ENCODE measurements at places on chromosomes 2 and 18. TPM values are rescaled to one million over a fixed set of nuclear protein-coding genes. Genes with fewer than 3 reads are reported as not detected.

PSD4 gene
- 0.77 TPM for total RNA-seq

PDCL3 gene
- total RNA-seq: 12.4 TPM

SCYGR4 gene
- total RNA-seq: not detected

RPRM gene
- not detected for total RNA-seq

SLC9A4 gene
- not detected for total RNA-seq

CD28 gene
- 0.11 TPM for total RNA-seq

EFHD1 gene
- total RNA-seq: not detected

RAX gene
- total RNA-seq: not detected

DTNA gene
- 0.26 TPM for total RNA-seq

CPO gene
- not detected for total RNA-seq

GPR55 gene
- not detected for total RNA-seq

PTPN4 gene
- total RNA-seq: 27.4 TPM

CNGA3 gene
- not detected for total RNA-seq

NFATC1 gene
- 21.0 TPM for total RNA-seq

PROM2 gene
- 0.09 TPM for total RNA-seq

DRC1 gene
- not detected for total RNA-seq

IL36B gene
- total RNA-seq: not detected

NR4A2 gene
- total RNA-seq: 0.17 TPM

PSMG2 gene
- 67.5 TPM for total RNA-seq

SERPINB12 gene
- not detected for total RNA-seq

GAD1 gene
- total RNA-seq: 0.52 TPM

CCBE1 gene
- total RNA-seq: 0.09 TPM

SPP2 gene
- not detected for total RNA-seq

Data from dermis lymphatic vessel endothelial cell (primary cell).